ENCODE measurements at places on chromosomes 7 and 10. TPM values are rescaled to one million over a fixed set of nuclear protein-coding genes. Genes with fewer than 3 reads are reported as not detected.

KBTBD2 gene
- total RNA-seq = 54.1 TPM

PON3 gene
- total RNA-seq = not detected

TEX47 gene
- not detected for total RNA-seq

IL2RA gene
- not detected for total RNA-seq

GTPBP10 gene
- 13.6 TPM for total RNA-seq

VSTM2A gene
- total RNA-seq = not detected

RAB11FIP2 gene
- total RNA-seq = 13.2 TPM

ARHGAP22 gene
- total RNA-seq = 255 TPM

NPY gene
- total RNA-seq = not detected

SH2D4B gene
- not detected for total RNA-seq

C10orf105 gene
- not detected for total RNA-seq

TFEC gene
- not detected for total RNA-seq

OGDHL gene
- not detected for total RNA-seq

SPDYE1 gene
- not detected for total RNA-seq

EPHA1 gene
- total RNA-seq = not detected

TMEM176A gene
- not detected for total RNA-seq

RPEL1 gene
- not detected for total RNA-seq

MMD2 gene
- total RNA-seq = not detected

PIK3AP1 gene
- not detected for total RNA-seq

IQUB gene
- total RNA-seq = 0.26 TPM

HBP1 gene
- total RNA-seq = 52.0 TPM

SPAG6 gene
- not detected for total RNA-seq

GPC2 gene
- 9.6 TPM for total RNA-seq

H2BK1 gene
- not detected for total RNA-seq

FAM131B gene
- total RNA-seq = 1.1 TPM

TBL2 gene
- total RNA-seq = 147 TPM

FGL2 gene
- total RNA-seq = 8.8 TPM

SKAP2 gene
- 60.7 TPM for total RNA-seq

PTPN20 gene
- total RNA-seq = not detected

TLL2 gene
- 0.11 TPM for total RNA-seq

HYAL4 gene
- total RNA-seq = not detected

CFAP70 gene
- 0.45 TPM for total RNA-seq

ST7 gene
- total RNA-seq = 23.0 TPM

ZNF107 gene
- total RNA-seq = 11.3 TPM

TAF6 gene
- total RNA-seq = 98.4 TPM

SMC3 gene
- total RNA-seq = 34.8 TPM

NUPR2 gene
- total RNA-seq = not detected

HMX3 gene
- not detected for total RNA-seq

VPS37D gene
- 6.9 TPM for total RNA-seq

GNGT1 gene
- total RNA-seq = not detected

TMEM225B gene
- not detected for total RNA-seq

EBLN1 gene
- 0.26 TPM for total RNA-seq

ADARB2 gene
- 0.11 TPM for total RNA-seq

CDH23 gene
- 0.06 TPM for total RNA-seq

GPNMB gene
- 206 TPM for total RNA-seq

SNX8 gene
- 27.7 TPM for total RNA-seq

ASB4 gene
- 0.06 TPM for total RNA-seq

RBM20 gene
- total RNA-seq = 0.51 TPM

CALCR gene
- not detected for total RNA-seq

ERVW-1 gene
- not detected for total RNA-seq

SPDYE2B gene
- not detected for total RNA-seq

MBLAC1 gene
- total RNA-seq = 1.9 TPM

CAMK1D gene
- total RNA-seq = 0.45 TPM

SKIDA1 gene
- total RNA-seq = 0.63 TPM

COL28A1 gene
- 2.6 TPM for total RNA-seq

CTNNA3 gene
- 0.19 TPM for total RNA-seq

PNLIPRP1 gene
- total RNA-seq = not detected

CPA4 gene
- 90.5 TPM for total RNA-seq

Measured in LHCN-M2 (cell line).